ENCODE measurements at places on chromosomes 2 and 18.

DNA sequence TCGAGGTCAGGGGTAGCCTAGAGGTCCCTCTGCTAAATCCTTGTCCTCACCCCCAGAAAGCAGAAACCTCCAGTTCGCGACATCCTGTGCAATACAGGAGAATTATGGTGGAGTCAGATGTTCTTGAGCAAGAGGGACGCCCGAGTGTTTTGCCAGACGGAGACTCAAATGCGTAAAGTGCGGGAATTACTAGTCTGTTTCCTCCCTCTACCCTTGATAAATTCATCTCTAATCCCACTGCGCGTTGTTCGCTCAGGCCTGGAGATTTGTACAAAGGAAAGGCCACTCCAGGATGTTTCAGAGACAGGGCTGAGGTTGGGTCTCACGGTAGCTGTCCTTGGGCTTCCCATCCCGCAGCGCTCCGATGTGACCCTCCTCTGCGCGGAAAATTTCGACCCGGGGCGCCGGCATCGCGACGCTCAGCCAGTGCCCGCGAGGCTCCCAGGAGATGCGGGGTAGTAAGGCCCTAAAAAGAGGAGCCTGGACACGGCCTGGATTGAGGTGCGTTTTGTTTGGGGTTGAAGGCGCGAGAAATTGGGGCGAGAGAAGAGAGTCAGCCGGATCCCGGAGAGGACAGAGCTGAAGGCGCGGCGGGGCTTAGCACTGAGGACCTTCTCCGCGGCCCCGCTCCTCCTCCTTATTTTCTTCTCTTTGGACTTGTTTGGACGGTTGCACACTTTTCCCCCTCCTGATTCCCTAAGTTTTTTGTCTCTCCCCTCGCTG is 2.6 kb upstream of the NEUROD1 start:
- DNase-seq: no peak

GRCh38 chr18:12943215-12943614 is 4.6 kb upstream of the SEH1L start:
- no peak for DNase-seq

GRCh38 chr2:131032393-131032836 is 60.8 kb downstream of the FAM168B start:
- DNase-seq: no peak

GRCh38 chr2:127310980-127311379 is 17.0 kb upstream of the ERCC3 start:
- DNase-seq: no peak

DNA sequence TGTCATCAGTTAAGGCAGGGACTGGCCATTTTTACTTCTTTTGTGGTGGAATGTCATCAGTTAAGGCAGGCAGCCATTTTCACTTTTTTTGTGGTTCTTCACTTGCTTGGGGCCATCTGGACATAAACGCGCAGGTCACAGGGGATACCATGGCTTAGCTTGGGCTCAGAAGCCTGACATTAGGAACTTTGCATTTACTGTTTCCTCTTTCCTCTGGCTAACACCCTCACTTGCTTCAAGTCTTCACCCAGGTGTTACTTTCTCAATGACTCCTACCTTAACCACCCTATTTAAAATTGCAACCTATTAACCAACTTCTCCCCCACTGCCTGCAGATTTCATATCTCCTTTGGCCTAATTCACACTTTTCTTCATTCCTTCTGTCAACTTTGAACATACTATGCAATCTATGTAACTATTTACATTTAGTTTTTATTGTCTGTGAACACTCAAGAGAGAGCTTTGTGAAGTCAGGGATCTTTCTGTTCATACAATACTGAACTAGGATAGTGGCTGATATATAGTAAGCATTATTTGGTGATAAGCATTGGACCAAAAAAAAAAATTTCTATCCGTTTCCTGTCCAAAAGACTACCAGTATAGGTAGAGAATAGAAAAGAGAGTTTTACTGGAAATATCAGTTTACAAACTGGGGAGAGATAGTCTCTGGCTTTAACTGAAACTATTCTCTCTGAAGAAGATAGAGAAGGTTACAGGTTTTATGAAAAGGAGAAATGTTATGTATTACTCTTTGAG is 600.1 kb upstream of the ZNF804A start:
- DNase-seq: no peak

GRCh38 chr18:45841060-45841764 is 15.7 kb downstream of the SIGLEC15 start:
- no peak for DNase-seq

- no peak for DNase-seq
These were observed 81.1 kb downstream of the ASB1 start for GRCh38 chr2:238507836-238508235.

DNA sequence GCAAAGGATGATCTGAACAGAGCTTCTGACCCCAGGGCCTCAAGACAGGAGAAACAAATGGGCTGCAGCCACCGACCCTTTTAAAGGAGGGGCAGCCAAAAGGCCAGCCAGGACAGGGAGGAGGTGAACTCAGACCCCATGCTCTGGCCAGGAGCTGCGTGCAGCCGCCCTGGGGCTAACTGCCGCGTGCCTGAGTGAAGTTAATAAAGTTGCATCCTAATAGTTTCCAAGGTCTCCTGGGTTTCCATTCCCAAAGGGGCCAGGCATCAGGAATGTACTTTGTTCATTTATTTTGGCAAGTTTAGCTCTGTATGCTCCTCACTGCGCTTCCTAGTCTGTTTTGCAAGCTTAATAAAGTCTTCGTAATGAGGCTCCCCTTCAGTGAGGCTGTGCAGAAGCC is 60.7 kb downstream of the EN1 start:
- no peak for DNase-seq

- no peak for DNase-seq
These were observed 66.6 kb downstream of the PPP4R1 start for GRCh38 chr18:9547782-9548181.

- no peak for DNase-seq
These were observed 174.7 kb downstream of the ANAPC1 start for GRCh38 chr2:111709321-111709720.

- DNase-seq: no peak
These were observed 117.3 kb downstream of the DPP4 start for GRCh38 chr2:161956738-161957137.

DNA sequence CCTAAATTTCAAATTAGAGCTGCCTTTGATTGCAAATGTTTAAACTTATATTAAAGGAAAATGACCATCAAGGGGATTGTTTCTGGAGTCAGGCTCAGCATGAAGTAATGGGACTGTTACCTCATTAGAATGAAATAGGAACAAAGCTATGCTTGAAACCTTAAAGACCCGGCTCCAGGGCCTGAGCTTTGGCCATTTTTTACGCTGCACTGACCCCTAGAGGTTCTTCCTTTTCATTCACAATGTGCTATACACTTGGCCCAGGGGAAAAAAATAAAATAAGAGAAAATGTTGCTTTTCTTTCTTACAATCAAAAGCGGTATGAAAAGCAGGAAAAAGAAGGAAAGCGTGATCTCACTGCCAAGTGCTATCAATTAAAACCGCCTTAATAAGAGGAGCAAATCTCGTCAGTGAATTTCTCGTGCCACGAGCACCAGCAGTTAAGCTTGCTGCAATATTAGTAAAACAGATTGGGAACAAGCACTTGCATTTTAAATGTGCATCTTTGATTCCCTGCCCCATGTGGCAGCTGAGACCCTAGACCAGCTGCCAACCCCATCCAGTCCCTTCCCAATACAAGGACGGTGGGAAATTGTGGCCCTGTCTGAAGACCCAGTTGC is 96.6 kb downstream of the MBD2 start:
- no peak for DNase-seq

DNA sequence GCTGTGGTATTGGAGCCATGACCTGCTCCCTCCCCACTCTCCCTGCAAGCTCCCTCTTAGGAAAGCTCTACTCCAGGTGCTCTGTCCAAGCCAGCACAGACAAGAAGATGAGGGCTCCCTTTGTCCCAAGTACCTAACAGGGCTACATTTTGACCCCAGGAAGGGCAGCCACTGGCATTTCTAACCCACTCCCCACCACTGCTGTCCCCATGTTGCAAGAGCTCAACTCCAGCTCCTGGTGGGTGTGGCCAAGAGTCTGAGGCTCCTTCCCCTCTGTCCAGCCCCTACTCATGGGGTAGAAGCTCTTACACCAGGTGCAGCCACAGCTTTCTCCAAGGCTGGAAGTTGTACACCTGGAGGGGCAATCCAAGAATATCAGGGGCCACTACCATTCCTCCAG is 127.0 kb upstream of the NPAS2 start:
- no peak for DNase-seq

DNA sequence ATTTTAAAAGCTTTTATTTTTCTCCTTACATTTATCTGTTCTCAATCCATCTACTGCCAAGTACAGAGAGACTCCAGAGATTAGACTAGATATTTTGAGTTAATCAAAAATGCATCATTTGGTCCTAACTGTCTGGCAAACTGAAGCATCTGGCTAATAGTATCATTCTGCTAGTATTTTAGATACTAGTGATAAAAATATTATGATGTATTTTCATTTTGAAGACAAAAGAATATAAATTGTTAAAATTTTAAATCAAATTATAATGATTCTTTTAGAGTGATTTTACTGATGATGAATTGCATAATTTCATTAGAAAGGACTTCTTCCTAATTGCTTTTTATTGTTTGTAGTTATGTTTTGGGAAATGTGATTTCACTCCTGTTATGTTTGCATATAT is 584.0 kb downstream of the LRRTM4 start:
- no peak for DNase-seq

GRCh38 chr2:239291475-239292350 is 109.1 kb downstream of the HDAC4 start:
- DNase-seq: no peak

GRCh38 chr2:9818097-9818496 is 25.2 kb upstream of the TAF1B start:
- DNase-seq: no peak

DNA sequence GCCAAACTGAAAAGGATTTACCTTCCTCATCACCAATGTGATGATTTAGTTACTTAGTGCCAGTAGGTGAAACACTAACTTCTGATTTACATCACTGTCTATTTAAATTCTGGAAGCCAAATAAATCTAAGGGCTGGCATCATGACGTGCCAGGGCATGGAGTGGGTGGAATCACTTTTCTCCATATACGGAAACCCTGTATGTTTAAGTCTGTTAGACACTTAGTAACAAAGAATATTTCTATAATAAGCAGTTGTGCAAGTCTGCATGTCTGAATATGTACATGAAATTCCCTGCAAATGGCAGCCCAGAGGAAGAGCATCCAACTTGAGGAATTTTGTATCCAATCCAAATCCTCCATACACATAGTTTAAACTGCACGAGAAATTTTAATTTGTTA is 243.1 kb upstream of the SMAD7 start:
- DNase-seq: no peak

- no peak for DNase-seq
These were observed 111.6 kb downstream of the TACR1 start for GRCh38 chr2:75087736-75088135.

DNA sequence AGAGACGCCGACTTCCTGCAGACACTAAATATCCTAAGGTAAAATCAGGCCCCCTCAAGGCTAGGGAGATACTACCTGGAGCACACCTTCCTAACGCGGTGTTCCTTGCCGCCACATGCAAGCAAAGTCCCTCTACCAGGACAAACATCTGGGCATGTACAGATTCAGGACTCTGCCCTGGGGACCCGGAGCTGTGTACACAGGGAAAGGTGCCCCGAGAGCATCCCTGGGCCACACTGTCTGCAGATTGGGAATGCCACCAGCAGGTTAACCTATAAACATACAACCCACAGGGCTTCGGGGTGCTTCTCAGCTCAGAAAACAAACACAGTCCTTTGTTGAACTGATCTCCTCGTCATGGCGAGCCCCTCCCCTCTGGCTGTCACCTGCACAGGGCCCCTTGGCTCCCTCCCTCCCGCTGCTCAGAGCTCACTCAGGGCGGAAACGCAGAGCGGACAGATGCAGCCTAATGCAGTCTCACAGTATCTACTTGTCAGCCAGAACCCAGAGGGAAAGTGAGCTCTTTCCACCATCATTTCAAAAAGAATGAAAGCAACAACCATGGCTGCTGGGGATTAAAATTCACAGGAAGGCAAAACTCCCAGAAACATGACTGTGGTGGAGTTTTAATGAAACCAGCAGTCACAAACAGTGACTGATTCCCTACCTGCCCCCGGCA is 218.8 kb downstream of the HDAC4 start:
- DNase-seq: no peak

GRCh38 chr2:174949988-174950687 is 55.0 kb downstream of the CHN1 start:
- DNase-seq: no peak

DNA sequence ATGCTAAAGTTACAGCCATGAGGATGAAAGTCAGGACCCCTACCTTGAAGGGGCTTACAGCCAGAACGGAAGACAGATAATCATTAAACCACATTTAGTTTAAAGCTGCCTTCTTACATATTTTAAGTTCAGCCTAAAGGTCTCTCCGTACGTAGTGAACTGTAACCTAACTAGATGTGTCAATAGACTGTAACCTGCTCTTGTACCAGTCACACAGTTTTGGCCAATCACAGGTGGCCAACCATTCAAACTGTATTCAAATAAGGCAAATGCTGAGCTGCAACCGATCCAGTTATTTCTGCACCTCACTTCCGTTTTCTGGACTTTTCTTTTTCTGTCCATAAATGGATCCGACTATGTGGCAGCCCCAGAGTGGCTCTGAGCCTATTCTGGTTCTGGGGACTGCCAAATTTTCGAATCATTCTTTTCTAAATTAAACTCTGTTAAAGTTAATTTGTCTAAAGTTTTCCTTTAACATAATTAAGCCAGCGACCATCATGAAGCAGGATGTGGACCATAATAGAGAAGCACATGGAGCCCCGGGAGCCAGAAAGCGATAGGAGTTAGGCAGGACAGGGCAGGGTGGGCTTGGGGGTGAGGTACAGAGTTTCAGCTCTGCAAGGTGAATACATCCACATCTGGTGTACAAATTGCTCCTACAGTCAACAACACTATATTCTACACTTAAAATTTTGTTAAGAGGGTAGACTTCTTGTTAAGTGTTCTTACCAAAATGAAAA is 48.4 kb upstream of the YPEL5 start:
- DNase-seq: no peak

DNA sequence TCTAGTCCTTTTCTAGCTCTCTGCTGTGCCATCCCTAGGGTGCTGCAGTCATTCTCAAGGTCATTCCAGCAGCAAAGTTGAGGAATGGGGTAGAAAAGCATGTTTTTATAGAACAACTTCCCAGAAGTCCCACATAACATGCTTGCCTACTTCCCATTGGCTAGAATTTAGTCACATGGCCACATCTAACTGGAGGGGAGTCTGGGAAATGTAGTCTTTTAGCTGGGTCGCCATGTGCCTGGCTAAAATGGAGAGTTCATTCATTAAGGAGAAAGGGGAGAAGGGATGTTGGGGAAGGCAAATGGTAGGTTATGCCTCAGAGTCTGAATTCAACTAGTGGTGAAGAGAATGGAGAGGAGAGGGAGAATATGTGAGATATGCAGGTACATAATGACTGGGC is 85.7 kb downstream of the SLC4A3 start:
- DNase-seq: no peak

DNA sequence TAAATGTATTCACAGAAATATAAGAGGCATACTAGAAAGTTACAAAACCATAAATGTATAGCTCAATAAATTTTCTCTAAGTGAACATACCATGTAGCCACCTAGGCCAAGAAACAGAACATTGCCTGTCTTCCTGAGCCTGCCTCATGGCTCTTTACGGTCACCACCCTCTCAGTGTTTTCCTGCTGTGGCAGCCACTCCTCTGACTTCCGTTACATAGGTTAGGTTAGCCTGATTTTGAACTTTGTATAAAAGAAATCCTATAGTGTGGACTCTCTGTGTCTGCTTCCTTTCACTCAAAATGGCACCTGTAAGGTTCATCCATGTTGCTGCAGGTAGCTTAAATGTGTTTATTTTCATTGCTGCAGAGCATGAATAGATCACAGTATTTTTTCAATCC is 11.6 kb upstream of the ST3GAL5 start:
- no peak for DNase-seq
